ENCODE measurements at places on chromosomes 7 and 10.

GRCh38 chr7:12596225-12596790, 25.8 kb downstream of the SCIN start:
- no peak for DNase-seq

DNA sequence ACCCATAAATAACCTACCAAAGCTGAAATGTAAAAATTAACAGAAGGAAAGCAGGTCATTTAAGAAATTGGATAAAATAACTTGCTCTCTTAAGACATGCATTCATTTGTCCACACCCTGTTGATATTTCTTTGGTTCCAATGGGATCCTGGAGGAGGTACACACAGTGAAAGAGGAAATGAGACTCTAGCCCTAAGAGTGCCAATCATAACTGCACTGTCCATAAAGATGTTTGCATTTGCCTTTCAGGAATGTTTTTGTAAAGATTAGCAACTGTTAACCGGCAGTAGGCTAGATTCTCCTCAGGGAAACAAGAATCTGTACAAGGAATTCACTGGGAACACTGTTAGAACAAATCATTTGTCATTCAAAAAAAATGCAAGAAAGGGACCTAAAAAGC, 61.0 kb downstream of the MEOX2 start:
- no peak for DNase-seq

- DNase-seq = no peak
Measured at GRCh38 chr10:124259139-124259825, 159.4 kb downstream of the OAT start.

- no peak for DNase-seq
Measured at GRCh38 chr7:38291117-38291647, 17.7 kb upstream of the TARP start.

- DNase-seq = no peak
Measured at GRCh38 chr10:114709984-114710383, 51.9 kb upstream of the ABLIM1 start.

DNA sequence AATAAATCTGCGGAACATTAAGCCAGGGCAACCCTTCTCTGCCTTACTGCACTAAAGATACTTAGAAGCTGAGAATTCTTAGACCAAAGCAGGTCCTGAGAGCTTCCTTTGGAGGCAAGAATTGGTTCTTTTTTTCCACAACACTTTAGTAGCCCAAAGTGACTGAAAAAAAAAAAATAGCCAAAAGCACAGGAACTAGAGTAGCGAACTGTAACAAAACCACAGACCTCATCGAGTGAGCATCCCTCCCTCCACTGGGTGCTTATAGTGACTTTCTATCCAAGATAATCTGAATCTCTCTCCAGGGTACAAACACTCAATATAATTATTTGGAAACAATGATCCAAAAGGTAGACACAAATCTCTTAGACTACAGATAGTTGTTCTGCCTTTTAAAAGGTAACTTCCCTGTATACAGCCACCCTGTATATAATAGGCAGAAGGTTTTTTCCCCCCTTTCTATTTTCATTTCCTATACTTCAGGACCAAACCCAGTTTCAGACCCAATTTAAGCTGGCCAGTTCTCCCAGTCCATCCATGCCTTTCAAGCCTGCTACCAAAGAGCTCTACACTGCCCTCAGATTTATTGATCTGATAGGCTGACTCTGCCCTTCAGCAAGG, 31.6 kb upstream of the KCNIP2 start:
- no peak for DNase-seq

GRCh38 chr7:748446-748845, 21.4 kb upstream of the PRKAR1B start:
- no peak for DNase-seq

- no peak for DNase-seq
Measured at GRCh38 chr10:8600192-8600591, 545.7 kb downstream of the GATA3 start.

DNA sequence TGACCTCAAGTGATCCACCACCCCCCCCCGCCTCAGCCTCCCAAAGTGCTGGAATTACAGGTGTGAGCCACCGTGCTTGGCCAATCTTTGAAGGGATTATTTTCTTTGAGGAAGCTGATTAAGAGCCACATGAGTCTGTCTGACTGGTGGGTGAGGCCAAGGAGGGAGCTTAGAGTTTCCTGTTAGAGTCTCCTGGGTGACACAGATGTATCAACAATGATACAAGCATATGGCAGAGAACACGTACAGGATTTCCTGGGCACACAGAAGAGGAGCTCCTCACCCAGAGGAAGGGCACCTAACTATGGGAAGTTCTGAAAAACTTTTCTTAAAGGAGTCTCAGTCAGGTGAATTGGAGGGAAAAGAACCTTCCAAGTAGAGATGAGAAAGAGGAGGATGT, 69.4 kb downstream of the GOLGA7B start:
- DNase-seq = no peak

- DNase-seq = no peak
Measured at GRCh38 chr7:129807863-129808262, 144.9 kb downstream of the UBE2H start.

- DNase-seq = no peak
Measured at GRCh38 chr10:5915451-5915850, 25.4 kb downstream of the FBH1 start.

DNA sequence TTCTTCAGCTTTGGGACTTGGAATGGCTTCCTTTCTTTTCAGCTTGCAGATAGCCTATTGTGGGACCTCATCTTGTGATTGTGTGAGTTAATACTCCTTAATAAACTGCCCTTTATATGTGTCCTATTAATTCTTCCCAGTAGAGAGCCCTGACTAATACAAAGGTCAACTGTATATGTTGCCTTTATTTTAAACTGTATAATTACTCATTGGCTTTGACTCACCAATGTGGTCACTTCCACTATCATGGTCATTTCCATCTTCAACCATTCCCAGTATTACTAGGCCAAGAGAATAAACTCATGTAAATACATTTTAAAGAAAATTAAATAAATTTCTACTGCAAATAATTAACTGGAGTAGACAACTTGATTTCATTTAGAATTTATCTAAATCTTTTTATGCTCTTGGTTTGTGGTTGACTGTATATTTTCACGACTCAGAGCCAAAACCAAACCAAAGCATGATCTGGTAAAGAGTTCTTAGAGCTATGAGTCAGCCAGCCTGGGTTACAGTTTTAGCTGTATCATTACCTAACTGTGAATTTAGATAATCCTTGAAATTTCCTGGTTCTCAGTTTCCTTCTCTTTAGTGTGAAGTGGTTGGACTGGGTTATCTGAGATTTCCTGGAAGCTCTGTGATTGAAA, 188.4 kb downstream of the PPP1R3A start:
- DNase-seq = no peak

GRCh38 chr10:11378835-11379234, 232.6 kb downstream of the USP6NL start:
- DNase-seq = no peak

DNA sequence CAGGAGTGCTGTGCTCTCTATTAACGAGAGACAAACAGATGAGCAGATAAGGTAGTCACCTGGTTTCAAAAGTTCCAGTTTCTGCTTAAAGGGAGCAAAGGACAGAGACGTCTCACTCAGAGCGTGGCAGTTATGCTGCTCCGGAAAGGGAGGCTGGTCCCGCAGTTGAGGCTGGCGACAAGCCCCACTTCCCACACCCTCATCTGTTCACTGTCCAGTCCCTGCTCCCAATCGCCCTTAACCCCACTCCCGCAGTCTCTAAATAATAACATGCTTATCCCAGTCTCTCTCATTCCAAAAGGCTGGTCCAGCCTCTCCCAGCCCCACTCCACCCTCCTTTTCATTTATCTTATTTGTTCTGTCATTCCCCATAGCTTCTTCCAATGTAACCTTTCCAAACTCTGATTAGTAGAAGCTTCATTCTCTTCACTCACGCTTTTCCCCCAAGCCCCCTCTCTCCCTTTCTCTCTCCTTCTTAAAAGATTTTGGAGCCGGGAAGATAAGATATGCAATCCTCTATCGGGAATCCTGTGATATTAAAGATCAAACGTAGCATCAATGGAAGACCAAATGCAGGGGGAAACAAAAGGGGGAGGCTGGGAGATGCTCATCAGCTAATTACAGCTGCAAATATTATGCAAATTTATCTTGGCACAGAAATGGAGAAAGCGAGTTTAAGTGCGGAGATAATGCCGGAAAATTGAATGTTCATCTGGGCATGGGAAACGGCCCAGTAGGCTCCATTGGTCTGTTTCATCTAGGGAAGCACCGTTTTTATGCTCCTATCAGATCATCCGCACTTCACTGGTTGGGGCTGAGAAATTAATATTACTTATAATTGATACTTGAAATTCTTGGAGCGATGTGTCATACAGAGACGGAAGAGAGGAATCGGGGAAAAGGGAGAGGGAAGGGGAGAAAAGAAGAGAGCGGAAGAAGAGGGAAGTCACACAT, 16.3 kb upstream of the GATA3 start:
- no peak for DNase-seq

DNA sequence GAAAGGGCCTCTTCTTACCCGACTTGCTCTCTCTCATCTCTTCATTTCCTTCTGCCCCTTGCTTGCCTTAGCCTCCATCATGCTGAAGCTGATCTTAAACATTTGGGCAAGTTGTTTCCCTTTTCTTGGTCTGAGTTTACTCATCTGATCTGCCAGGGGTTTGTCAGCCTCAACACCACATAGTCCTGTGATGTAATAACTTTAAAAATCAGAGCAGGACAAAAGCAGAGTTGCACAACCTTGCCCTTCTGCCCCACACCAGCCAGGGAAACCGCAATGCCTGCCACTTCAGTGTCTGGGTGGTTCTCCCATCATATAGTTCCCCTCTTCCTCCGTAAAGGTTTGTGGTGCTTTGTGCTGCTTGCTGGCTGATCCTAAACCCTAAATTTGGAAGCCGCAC, 9.9 kb upstream of the LIPM start:
- no peak for DNase-seq

GRCh38 chr10:50416881-50417280, 165.6 kb upstream of the ASAH2 start:
- no peak for DNase-seq

DNA sequence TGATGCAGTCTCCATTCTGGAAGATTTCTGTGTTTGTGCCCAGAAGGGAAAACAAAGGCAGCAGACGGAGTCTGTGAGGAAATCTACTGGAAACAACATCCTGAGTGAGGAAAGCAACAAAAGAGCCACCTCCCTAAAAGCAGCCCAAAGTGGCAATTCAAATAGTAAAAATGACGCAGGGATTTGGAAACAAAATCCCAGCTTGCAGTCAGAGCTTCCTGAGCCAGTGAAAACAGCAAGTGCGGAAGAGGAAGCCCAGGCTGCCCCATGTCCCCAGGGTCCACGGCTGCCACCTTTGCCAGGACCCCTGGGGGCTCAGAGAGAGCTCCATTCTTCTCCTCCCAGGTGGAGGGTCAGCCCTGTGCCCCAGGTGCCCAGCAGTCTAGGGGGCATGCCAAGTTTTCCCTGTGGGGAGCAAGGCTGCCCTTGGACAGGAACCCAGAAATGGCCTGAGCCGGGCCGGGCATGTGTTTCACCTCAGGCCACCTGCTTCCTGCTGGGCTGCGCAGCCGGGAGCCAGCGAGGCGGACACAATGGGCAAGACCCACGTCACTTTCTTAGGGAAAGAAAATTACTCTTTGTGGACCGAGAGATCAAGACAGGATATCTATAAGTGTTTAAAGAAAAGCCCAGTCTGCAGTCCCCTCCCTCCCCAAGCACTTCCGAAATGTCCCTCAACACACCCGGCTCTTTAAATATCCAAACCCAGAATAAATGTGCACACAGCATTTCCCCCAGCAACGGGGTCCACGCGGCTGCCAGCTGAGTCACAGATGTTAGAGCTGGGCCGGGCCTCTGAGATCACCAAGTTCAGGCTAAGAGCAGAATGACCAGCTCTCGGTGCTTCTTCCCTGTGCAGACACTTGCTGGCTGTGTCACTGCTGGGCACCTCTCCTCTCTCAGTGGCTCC, 231.1 kb downstream of the ARHGAP12 start:
- no peak for DNase-seq

- no peak for DNase-seq
Measured at GRCh38 chr7:98730326-98730725, 113.2 kb downstream of the NPTX2 start.

GRCh38 chr10:127612-128432, 7.4 kb upstream of the ZMYND11 start:
- DNase-seq = no peak

- no peak for DNase-seq
Measured at GRCh38 chr10:51035344-51035743, 38.9 kb upstream of the PRKG1 start.

DNA sequence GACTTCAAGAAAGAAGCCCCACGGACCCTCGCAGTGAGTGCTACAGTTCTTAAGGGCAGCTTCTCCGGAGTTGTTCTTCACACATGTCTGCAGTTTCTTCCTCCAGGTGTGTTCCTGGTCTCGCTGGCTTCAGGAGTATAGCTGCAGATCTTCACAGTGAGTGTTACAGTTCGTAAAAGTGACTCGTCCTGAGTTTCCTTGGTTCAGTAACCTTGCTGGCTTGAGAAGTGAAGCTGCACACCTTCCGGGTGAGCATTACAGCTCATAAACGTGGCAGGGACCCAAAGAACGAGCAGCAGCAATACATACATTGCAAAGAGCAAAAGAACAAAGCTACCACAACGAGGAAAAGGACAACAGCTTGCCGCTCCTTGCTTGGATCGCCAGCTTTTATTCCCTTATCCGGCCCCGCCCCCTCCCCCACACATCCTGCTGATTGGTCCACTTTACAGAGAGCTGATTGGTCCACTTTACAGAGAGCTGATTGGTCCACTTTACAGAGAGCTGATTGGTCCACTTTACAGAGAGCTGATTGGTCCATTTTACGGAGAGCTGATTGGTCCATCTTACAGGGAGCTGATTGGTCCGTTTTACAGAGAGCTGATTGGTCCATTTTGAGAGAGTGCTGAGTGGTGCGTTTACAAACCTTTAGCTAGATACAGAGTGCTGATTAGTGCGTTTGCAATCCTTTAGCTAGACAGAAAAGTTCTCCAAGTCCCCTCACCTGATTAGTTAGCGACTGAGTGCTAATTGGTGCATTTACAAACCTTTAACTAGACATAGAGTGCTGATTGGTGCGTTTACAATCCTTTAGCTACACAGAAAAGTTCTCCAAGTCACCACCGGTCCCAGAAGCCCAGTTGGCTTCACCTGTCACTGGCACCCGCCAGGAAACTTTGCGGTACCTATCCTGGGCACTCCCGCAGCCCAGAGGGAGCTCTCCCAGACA, 165.3 kb downstream of the AGMO start:
- DNase-seq = no peak

DNA sequence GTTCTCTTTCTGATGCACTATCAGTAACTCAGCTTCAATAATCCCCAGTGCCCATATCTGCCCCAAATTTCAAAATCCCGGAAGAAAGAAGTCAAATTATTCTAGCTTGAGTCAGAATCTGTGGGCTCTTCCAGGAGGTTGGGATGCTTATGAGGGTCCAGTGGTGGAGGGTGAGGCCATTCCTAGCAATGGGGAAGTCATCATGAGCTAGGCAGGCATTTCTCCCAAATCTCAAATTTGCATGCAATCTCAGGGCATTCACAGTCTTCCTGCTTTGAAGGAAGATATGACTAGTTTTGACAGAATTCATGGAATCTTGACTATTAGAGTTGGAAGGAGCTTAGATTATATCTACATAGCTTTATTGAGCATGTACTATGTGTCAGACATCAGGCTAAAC, 164.3 kb upstream of the AGK start:
- no peak for DNase-seq
